ENCODE measurements at places on chromosomes 3 and 15. TPM values are rescaled to one million over a fixed set of nuclear protein-coding genes. Genes with fewer than 3 reads are reported as not detected.

The CELSR3 gene
- polyA plus RNA-seq, result 4.8 TPM

The SSR3 gene
- 156 TPM for polyA plus RNA-seq

- no peak for DNase-seq
Observed at GRCh38 chr3:193812791-193813500, 219.9 kb downstream of the OPA1 start.

GRCh38 chr3:158640646-158641045, 3.7 kb upstream of the GFM1 start:
- DNase-seq, result no peak

The BTLA gene
- polyA plus RNA-seq, result not detected

DNA sequence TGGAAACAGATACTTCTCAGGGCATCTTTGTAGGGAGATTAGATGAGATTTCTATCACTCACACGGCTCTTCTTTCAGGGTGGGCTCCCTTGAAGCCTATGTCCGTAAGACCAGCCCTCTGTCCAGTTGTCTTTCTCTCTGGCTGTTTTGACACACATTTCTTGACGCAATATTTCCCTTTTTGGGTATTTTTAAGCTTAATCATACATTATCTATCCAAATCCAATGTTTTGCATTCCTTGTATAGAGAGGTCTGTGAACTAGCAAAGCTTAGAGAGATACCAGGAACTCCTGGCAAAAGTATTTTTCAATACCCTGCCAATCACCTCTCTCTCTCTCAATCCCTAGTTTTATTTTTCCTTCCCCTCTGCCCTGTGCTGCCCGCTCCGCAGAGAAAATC, 79.3 kb downstream of the EOMES start:
- DNase-seq, result no peak

The ROBO2 gene
- not detected for polyA plus RNA-seq

- DNase-seq, result no peak
Observed at GRCh38 chr3:150357923-150358607, 50.0 kb upstream of the TSC22D2 start.

DNA sequence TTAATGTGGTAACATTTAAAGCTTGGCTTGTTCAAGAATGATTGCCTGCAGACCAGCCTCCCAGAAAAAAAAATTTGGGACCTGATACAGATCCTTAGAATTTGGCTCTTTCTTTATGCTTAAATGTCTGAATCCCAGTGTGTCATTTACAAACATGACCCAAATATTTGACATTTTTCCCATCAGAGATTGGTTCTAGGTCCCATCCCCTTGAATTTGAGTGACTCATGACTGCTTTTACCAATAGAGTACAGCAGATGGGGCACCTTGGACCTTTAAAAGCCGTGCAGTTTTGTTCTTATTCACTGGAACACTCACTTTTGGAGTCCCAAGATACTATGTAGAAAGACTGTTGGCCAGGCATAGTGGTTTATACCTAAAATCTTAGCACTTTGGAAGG, 231.6 kb downstream of the ZIC1 start:
- no peak for DNase-seq

The SCN5A gene
- 0.09 TPM for polyA plus RNA-seq

- DNase-seq, result no peak
Observed at GRCh38 chr3:126954141-126954842, 28.6 kb upstream of the PLXNA1 start.

GRCh38 chr15:65309882-65310418, 5.5 kb downstream of the RNU5B-1 start:
- no peak for DNase-seq

The NR1I2 gene
- polyA plus RNA-seq, result not detected

The CACNA1D gene
- polyA plus RNA-seq, result 1.5 TPM

The ERICH6 gene
- not detected for polyA plus RNA-seq

DNA sequence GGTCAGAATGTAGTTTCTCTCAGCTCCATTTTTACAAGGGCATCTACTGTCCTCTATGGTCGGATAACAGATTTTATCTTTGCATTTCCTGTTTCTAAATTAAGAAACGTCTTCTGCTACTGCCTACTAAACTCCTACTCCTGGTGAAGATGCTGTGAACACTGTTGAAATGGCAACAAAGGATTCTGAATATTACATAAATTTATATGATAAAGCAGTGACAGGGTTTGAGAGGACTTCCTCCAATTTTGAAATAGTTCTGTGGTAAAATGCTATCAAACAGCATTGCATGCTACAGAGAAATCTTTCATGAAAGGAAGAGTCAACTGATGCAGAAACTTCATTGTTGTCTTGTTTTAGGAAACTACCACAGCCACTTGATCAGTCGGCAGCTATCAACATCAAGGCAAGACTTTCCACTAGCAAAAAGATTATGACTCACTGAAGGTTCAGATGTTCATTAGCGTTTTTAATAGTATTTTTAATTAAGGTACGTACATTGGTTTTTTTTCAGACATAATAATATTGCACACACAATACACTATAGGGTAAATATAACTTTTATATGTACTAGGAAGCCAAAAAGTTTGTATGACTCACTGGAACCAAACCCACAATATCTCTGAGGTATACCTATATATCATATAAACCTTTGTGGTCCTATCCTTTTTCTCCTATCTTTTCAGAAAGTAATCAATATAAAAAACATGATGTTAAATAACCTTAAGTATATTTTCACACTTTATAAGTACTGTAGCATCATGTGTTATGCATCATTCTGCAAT, 156.1 kb downstream of the STAG1 start:
- no peak for DNase-seq

- DNase-seq, result no peak
Observed at GRCh38 chr15:64807051-64807749, 18.2 kb downstream of the PIF1 start.

GRCh38 chr15:92159481-92159880, 234.2 kb upstream of the ST8SIA2 start:
- DNase-seq, result no peak

The GOLGA8T gene
- polyA plus RNA-seq, result 2.1 TPM

- no peak for DNase-seq
Observed at GRCh38 chr15:49313650-49314049, 109.4 kb upstream of the FGF7 start.
